Smooth muscle cell of bladder (primary cell): ENCODE measurements at places on chromosomes 7 and 10. TPM values are rescaled to one million over a fixed set of nuclear protein-coding genes. Genes with fewer than 3 reads are reported as not detected.

Gene MAT1A
- total RNA-seq: not detected in 2 replicates

Gene PNLIPRP3
- total RNA-seq: 0.09 TPM in 1 of 2 replicates, not detected in the other

Gene OPN1SW
- not detected in 2 replicates for total RNA-seq

Gene WNT8B
- total RNA-seq: not detected in 2 replicates

Gene MCM10
- 1.00 and 1.2 TPM in 2 replicates for total RNA-seq

Gene PDCD4
- total RNA-seq: 37.3 and 43.4 TPM in 2 replicates

Gene CDNF
- 1.1 and 2.2 TPM in 2 replicates for total RNA-seq

Gene SRGN
- 36.7 and 87.9 TPM in 2 replicates for total RNA-seq

Gene PDZD7
- 0.28 and 1.1 TPM in 2 replicates for total RNA-seq

Gene GRM8
- 0.14 TPM in 1 of 2 replicates, not detected in the other for total RNA-seq

Gene CACNA2D1
- total RNA-seq: 90.3 and 108 TPM in 2 replicates

Gene SUGCT
- 14.9 and 15.6 TPM in 2 replicates for total RNA-seq

Gene STEAP1
- 30.2 and 52.5 TPM in 2 replicates for total RNA-seq

Gene PPP1R17
- total RNA-seq: not detected in 2 replicates

Gene TRIM50
- total RNA-seq: not detected in 2 replicates

Gene COBL
- 0.09 and 0.28 TPM in 2 replicates for total RNA-seq
